Activated T-helper 1 cell treated with anti-CD3 and anti-CD28 coated beads, Interleukin-2, amount 50 U/mL, for 16 hours (primary cell): ENCODE measurements at places on chromosomes 7 and 10.

DNA sequence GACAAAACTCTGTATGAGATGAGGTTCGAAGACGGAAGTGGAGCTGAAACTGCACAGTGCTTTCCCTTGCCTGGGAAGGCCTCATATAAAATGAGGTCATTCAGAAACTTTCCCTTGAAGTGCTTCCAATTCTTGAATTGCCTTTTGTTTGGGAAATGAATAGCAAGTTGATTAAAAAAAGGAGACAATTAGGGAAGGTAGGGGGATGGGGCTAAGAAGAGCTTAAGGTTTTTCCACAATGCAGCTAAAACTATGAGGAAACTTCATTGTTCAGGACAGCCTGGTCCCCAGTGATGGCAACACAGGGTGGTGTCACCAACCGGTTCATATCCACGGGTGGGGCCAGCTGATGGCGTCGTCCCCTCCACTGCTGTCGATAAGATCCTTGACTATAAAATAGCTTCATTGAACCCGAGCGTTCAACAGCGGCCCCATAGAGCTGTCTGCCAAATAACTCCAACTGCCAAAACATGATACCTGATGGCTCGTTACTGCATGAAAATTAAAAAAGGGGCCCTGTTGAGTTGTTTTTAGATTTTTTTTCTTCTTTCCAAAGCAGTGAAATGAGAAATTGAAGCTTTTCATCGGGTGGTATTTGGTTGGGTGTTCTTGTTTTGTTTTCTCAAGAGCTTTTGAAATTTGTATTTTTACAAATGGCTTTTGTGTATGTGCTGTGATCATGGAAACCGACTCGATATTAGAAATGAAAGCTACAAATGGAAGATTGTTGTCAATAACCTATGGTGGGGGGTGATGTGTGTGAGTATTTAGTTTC lies 2.8 kb upstream of the CELF2 start:
- no peak for DNase-seq

GRCh38 chr7:80393786-80394185 lies 118.1 kb downstream of the GNAT3 start:
- DNase-seq, result no peak

- no peak for DNase-seq
Measured at GRCh38 chr10:98365406-98366061, 49.4 kb downstream of the PYROXD2 start.

GRCh38 chr10:54434782-54435181 lies 366.2 kb downstream of the PCDH15 start:
- no peak for DNase-seq

- DNase-seq, result peak; percentile 56
Measured at GRCh38 chr10:43396061-43396927, 12.7 kb downstream of the HNRNPF start.

DNA sequence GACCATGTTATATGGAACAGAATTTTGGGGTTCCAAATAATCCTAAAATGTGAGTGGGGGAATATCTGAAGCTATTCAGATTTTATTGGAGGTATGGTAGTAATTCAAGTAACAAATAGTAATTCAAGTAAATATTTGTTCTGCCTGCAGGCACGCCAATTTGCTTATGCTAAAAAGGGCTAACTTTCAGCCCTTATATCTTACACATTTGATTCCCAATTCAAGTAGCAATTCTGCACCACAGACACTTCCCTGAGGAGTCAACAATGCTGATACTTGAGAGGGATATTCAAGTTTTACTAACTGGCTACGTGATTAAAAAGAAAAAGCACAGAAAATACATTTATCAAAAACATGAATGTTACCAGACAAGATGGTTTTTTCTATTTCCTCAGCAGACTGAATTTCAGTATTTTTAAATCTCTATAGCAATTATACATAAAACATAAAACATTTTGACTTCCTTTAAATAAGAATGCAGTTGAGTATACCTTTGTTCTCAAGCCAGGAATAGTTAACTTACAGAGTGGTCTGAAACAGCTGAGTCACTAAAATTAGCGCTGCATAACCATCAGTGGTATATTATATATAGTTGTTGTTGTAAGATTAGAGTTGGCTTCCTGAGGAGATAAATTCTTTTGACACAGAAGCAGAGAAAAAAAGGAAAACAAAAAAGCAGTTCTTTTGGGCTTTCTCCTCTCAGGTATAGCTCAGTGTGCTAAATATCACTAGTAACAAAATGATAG lies 33.9 kb downstream of the MTPN start:
- DNase-seq, result no peak

- no peak for DNase-seq
Measured at GRCh38 chr10:75605096-75605495, 173.7 kb downstream of the LRMDA start.

DNA sequence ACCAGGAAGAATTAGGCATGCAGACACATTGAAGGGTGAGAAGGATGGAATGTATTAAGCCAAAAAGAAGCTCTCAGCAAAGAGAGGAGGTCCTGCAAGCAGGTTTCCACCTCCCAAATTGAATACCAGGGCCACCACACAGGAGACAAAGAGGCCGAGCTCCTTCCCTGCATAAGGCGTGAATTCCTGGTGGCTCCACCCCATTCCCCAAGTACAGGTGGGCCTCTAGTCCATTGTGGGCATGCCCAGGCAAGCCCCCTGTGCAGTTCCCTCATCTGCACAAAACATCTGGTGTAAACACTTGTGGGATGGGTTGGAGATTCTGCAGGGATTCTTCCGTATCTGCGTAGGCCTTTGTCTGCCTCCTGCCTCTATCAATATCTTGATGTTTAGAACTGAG lies 817.5 kb downstream of the NRG3 start:
- no peak for DNase-seq

DNA sequence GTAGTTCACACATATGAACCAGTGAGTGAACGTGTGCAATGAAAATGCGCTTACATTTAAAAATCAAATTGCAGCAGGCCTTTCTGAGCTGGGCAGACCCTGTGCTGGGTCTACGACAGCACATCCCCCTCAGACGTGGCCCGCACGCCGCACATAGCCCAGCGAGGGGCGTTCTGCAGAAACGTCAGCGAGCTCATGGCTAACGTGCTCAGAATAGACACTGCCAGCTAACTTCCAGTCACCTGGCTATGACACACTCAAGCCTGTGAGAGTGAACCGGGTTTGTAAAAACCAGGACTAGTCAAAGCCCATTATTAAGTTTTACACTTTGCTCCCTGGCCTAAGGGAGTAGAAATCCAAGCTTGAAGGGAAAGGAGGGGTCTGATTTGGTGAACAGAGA lies 108.1 kb upstream of the INSIG1 start:
- no peak for DNase-seq

DNA sequence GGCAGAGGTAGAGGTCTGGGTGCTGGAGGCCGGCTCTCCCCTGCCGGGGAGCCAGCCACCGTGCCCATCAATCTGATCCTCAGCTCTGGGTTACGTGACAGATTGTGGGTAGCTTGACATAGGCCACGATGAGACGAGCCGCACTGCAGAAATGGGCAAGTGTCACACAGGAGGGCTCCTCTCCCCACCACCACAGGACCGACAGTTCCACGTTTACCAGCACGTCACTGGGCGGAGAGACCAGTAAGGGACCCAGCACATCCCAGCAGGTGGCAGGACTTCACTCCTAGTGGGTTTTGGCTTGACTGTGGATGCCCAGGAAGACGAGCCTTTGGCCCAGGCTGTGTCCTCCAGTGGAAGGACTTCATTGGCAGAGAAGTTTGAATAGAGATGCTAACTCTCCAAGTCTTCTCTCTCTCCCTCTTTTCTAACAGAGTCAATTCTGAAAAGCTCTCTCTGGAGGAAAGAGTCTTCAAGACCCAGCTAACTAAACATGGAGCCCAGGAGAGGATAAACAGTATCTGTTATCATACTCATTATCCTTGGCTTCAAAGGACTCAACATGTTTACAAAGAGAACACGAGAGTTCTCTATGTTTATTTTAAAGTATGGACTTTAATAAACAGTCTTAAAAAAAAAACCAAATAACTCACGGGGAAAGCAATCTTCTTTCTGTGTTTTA lies 129.3 kb upstream of the JCAD start:
- no peak for DNase-seq

GRCh38 chr10:28981007-28981406 lies 303.7 kb downstream of the BAMBI start:
- DNase-seq, result no peak

- no peak for DNase-seq
Measured at GRCh38 chr10:13168781-13169180, 7.4 kb downstream of the MCM10 start.
